Fibroblast of skin of right quadriceps (primary cell): ENCODE measurements at places on chromosomes 1 and 21.

DNA sequence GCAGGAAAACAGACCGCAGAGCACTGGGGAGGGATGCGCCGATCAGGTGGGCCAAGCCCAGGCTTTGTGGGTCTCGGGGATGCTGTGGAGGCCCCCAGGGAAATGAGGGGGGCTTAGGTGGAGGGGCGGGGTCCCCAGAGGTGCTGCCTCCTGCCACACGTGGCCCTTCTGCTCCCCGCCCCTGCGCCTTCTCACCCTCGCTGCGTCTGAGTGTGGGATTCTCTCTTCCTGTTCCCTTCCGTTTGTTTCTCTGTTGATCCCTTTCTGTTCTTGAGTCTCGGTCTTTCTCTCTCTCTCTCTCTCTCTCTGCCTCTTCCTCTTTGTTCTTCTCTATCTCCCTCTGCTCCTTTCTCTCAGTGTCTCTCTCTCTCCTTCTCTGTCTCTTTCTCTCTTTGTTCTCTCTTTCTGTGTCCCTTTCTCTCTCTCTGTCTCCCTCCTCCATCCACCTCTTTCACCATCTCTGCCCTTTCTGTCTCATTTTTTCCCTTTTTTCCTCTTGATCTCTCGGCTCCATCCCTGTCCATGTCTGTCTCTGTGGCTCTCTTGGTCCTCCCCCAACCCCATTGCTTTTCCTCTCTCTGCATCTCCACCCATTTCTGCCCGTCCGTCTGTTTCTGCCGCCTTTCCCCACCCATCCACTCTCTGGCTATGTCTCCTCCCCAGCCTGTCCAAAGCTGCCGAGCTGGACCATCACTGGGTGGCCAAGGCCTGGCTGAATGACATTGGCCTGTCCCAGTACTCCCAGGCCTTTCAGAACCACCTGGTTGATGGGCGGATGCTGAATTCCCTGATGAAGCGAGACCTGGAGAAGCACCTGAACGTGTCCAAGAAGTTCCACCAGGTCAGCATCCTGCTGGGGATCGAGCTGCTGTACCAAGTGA is 52.4 kb upstream of the TMEM51 start:
- no peak for DNase-seq

GRCh38 chr1:230265200-230266115 is 160.7 kb downstream of the PGBD5 start:
- no peak for DNase-seq

- peak; percentile 37 for DNase-seq
Measured at GRCh38 chr1:212045981-212046380, 10.4 kb downstream of the DTL start.

DNA sequence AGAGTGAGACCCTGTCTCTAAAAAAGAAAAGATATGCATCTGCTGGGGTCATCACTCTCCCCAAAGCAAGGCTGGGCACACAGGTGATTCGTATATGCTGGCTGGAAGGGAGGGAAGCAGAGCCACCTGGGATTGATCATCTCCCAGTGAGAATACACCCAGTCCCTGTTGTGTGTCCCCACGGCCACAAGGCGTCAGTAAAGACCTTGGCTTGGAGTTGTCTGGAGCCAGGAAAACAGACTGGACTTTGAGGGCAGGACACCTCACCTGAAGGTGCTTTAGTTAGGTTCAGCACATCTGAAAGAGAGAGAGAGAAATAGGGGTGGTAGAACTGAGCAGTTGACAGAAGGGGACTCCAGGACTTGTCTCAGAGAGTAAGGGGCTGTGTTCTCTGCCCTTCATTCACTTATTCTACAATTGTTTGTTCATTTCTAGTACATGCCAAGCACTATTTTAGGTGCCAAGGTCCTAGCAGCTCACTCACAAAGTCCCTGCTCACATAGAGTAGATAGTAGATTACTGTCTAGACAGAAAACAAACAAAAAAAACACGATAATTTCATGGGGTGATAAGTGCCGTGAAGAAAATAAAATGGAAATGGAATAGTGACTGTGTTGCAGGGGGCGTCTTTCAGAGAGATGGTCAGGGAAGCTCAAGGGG is 13.5 kb downstream of the CITED4 start:
- peak; percentile 65 for DNase-seq

GRCh38 chr21:16086121-16086520 is 356.3 kb downstream of the USP25 start:
- DNase-seq: peak; percentile 34

GRCh38 chr1:39657923-39658485 is 13.9 kb downstream of the NT5C1A start:
- peak; percentile 45 for DNase-seq

GRCh38 chr21:43985690-43986251 is 26.3 kb upstream of the TRAPPC10 start:
- DNase-seq: no peak

DNA sequence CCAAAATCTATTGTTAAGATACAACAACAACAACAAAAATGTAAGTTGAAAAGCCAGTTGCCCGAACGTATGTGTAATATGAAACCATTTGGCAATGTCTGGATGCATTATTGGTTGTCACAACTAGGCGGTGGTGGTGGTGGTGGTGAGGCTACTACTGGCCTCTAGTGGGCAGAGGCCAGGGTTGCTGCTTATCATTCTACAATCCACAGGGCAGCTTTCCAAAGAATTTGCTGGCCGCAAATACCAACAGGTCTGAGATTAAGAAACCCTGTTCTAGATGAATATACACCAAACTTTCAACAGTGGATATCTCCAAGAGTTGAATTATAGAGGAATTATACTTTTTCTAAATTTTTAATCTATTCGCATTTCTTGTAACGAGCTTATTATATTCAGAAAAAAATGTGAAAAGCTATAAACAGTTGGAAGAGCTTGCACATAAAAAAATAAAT is 26.8 kb upstream of the ZNF697 start:
- peak; percentile 92 for DNase-seq

DNA sequence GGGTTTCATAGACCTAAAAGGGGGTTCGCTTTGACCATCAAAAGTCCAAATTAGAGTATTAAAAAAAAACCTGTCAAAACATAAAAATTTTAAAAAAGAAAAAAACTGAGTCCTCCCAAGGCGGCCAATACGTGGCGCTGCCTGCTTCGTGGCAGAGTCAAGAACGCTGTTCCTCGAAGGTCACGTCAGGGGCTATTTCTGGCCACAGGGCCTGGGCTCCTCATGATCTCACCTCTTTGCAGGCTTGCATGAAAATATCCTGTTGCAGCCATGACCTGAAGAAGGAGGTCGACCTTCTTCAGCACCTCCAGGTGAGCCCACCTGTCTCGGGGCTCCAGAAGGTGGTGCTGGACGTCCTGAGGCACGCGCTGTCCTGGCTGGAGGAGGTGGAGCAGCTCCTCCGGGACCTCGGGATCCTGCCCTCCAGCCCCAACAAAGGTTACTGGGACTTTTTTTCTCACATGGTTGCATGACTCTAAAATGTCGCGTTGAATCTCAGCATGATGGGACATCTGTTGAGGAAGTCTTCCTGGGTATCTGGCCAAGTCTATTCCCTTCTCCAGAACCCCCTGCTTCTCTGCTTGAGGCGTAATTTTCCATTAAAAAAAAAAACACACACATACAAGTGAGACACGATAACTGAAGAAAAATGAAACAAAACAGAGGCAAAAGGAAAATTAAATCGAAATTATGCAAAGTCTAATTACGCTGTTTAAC is 80.4 kb upstream of the EFHD2 start:
- DNase-seq: no peak

DNA sequence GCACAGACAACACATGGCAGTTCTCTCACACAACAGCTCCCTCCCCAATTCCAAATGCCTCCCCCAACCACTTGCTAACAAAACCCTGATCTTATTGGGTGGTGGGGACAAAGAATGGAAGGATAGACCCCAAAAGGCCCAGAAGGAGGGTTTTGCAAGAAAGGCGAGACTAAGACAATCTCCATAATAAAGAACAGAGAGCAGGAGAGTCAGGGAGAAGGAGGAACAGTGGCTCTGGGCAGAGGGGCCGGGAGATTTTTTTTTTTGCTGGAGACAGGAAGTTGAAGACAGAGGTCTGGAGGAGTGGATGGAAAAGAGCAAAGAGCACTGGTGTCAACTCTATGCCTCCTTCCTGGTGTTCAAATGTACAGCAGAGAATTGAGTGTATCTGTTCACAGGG is 6.5 kb upstream of the C1QA start:
- no peak for DNase-seq

DNA sequence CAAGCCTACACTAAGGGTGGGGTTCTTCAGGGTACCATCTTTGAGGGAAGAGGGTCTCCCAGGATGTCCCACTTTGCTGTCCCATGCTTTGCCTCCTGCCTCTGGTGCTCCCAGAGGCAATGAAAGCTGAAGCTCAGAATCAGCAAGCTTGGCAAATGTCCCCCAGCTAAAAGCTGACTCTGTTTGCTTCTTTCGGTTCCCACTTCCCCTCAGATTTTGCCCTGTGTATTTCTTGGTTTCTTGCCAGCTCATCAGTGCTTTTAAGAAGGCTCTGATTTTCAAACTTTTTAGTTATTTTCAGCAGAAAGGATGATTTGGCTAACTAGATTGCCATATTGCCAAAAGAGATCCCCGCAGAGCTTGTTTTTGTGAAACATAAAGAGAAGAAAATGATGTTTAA is 33.1 kb upstream of the COG2 start:
- no peak for DNase-seq

- no peak for DNase-seq
Measured at GRCh38 chr21:29487154-29487553, 188.4 kb downstream of the BACH1 start.

- DNase-seq: no peak
Measured at GRCh38 chr1:40553017-40553416, 21.6 kb downstream of the ZNF684 start.

DNA sequence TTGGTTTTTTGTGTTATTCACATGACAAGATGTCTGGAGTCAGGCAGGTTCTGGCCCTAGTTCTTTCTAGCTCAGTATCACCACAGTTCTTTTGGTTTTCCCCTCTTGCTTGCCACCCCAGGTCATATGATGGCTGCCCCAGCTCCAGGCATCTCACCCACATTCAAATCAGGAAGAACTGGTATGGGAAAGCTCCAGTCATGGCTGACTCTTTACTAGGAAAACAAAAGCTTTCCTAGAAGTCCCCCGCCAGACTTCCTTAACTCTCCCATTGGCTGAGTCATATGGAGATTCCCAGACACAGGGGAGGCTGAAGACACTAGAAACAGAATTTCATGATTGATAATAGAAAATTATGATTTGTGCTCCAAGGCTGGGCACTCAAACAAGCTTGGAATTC is 22.1 kb upstream of the EYA3 start:
- DNase-seq: no peak

DNA sequence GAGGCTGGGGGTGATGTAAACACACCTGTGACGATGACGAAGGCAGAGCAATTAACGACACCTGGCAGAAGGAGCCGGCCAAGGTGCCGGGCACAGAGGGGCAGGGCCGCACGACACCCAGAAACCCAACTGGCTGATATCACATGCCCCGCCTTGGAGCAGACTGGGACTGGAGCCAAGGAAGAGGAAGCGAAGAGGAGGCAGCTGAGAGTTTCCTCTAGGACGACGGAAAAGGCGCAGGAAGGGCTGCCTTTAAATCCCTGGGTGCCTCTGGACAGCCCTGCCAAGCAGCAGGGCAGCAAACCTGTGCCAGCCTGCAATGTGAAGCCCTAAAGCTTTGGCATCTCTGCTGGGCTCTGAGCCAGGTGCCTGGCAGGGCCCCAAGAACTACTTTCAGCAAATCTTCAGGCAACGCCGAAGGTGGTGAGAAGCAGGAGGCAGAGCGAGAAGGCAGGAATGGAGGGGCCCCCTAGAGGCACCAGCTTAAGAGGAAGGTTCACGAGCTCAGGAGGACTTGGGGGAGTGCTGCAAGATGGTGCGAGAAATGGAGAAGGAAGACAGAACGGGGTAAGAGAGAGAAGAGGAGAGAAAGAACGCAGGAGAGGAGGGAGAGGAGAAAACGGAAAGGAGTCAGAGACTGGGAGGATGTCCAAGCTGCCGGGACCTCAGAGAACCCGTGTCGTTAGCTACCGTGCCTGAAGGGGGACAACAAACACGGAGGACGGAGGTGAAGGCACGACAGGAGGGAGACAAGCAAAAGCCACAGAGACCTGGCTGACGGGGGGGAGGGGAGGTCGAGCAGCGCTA is 25.3 kb upstream of the PEF1 start:
- peak; percentile 42 for DNase-seq

GRCh38 chr1:145956781-145957442 is 905 bp downstream of the LIX1L start:
- peak; percentile 43 for DNase-seq

DNA sequence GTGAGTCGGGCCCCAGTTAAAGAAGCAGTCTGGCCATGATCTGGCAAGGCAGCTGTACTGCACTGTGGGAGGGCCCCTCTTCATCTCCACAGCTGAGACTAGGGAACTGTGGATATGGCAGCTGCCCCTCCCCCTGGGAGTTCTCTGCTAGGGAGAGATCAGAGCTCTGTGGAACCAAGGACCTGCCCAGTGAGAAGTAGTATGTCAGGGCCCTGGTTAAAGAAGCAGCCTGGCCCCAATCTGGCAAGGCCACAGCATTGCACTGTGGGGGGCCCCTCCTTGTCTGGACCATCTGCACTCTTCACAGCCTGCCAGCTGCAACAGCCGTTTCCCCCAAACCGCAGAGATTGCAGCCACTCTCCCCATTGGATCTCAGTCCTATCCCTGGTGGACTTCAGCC is 208.5 kb downstream of the DNAH14 start:
- DNase-seq: no peak

DNA sequence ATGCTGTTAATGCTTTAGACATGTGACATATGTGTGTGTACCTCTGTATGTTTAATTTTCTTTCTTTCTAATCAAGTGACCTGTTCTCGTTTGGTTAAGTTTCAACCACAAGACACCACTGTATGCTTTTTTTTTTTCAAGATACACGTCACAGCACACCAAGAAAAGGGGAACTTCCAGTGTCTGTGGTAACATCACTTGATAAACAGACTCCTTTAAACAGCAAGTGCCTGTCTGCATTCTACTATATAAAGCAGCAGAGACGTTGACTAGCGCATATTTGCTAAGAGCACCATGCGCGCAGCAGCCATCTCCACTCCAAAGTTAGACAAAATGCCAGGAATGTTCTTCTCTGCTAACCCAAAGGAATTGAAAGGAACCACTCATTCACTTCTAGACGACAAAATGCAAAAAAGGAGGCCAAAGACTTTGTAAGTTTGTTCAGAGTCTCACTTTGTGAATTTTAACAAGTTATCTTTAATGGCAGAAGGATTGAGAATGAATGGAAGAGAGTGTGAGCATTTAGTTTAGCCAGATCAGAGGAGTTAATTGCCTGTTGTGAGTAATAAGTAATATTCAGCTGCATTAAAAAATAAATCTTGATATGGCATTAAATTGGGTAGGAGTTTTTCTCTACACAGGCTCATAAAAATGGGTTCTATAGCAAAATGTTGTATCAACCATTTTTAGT is at the start of gene RGS1:
TSS of gene RGS1 (plus strand) at position 275 of the 691 bp plus-strand sequence. CDS start at position 295, 20 bp downstream.
- DNase-seq: no peak

GRCh38 chr1:67599085-67599484 is 85.9 kb upstream of the GADD45A start:
- no peak for DNase-seq

- DNase-seq: no peak
Measured at GRCh38 chr1:182718311-182718710, 33.9 kb upstream of the RGS8 start.
